ENCODE measurements at places on chromosomes 11 and 22. TPM values are rescaled to one million over a fixed set of nuclear protein-coding genes. Genes with fewer than 3 reads are reported as not detected.

DNA sequence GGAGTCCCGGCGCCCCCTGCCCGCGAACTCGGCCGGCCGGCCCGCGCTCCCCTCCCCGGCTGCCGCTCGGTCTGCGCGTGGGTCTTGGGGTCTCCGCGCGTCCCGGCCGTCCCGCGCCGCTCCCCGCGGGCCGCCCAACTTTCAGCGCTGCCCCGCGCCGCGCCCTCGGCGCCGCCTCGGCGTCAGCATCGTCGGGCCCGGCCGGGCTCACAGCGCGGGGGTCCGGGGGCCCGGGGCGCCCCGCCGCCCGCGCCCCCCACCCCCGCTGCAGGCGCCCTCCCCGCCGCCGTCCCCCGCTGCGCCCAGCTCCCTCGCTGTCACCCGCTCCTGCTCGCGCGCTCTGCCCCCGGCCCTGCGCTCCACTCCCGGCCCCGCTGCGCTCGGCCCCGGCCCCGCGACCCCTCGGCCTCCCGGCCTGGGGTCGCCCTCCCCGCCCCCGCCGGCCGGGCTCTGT lies at the start of gene KCNJ4:
Gene KCNJ4 (minus strand): TSS at position 124 of the 454 bp plus-strand sequence. CDS start 27,067 bp downstream, outside the sequence.
- DNase-seq, result no peak
- no peaks in the 10 kb centered on the region for H3K36me3 ChIP-seq
- no peak within 1 kb of the TSS for H3K27ac ChIP-seq
- peak within 1 kb of the TSS; percentile 54 for H3K4me3 ChIP-seq

- H3K4me3 ChIP-seq, result peak overlapping the region; percentile 7
- no peaks in the 10 kb centered on the region for H3K36me3 ChIP-seq
- peak overlapping the region; percentile 43 for H3K27ac ChIP-seq
- no peaks in the 10 kb centered on the region for H3K4me1 ChIP-seq
- no peaks in the 10 kb centered on the region for H3K27me3 ChIP-seq
These were observed 10.3 kb downstream of the TP53I11 start for GRCh38 chr11:44940404-44940803.

DNA sequence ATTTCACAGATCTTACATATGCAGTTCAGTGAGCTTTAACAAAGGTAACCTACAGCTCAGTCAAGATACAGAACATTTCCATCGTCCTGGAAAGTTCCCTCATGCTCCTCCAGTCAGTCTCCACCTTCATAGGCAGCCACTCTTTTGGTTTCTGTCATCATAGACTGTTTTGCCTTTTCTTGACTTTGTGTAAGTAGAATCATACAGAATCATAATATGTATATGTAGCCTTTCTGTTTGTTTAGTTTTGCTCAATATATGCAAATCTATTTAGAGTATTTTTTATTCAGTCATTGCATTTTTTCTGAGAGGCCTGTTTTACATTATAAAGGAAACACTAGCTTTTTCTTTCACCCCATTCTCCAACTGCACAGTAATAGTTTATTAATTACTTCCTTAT lies 15.0 kb upstream of the DNAJB7 start:
- H3K27me3 ChIP-seq, result no peaks in the 10 kb centered on the region
- H3K36me3 ChIP-seq, result no peaks in the 10 kb centered on the region
- no peak overlapping the region for H3K27ac ChIP-seq
- no peak overlapping the region for H3K4me3 ChIP-seq

DNA sequence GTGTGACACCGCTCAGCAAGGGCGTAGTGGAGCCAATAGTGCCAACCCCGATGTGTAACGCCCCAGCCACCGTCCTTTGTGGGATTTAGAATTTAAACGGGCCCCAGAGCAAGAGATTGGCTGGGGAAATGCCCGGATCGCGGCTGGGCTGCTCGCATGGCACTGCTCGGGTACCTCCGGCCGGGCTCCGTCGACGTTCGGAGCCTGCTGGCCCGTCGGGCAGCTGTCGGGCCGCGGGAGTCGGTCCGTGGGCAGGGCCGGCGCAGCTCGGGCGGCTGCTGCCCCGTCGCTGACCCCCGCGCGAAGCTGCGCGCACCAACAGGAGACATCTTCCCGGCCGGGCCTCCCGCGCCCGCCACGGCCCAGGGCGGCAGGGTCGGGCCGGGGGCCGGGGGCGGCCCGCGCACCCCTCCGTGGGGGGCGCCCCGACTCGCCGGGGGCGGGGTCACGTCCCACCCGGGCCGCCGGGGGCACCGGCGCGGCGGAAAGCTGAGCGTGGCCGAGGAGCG lies 1.3 kb upstream of the KDM2A start:
- no peaks in the 10 kb centered on the region for H3K36me3 ChIP-seq
- peak overlapping the region; percentile 99 for H3K27ac ChIP-seq
- no peaks in the 10 kb centered on the region for H3K4me1 ChIP-seq
- no peak for DNase-seq
- peak overlapping the region; percentile 98 for H3K4me3 ChIP-seq
- no peaks in the 10 kb centered on the region for H3K27me3 ChIP-seq

GRCh38 chr22:33397381-33397907 lies 339.3 kb upstream of the SYN3 start:
- no peak for DNase-seq
- H3K27me3 ChIP-seq, result no peaks in the 10 kb centered on the region
- no peak overlapping the region for H3K27ac ChIP-seq
- H3K36me3 ChIP-seq, result no peaks in the 10 kb centered on the region
- H3K4me1 ChIP-seq, result no peaks in the 10 kb centered on the region
- H3K4me3 ChIP-seq, result no peak overlapping the region

- no peaks in the 10 kb centered on the region for H3K27me3 ChIP-seq
- no peaks in the 10 kb centered on the region for H3K36me3 ChIP-seq
- peaks cover 28% of the 10 kb centered on the region for H3K4me1 ChIP-seq
- H3K27ac ChIP-seq, result peak overlapping the region; percentile 98
- H3K4me3 ChIP-seq, result peak overlapping the region; percentile 85
These were observed 707 bp upstream of the FTH1 start for GRCh38 chr11:61967924-61968757.

The CD248 gene
- total RNA-seq, result 69.1 TPM

- H3K4me3 ChIP-seq, result no peak overlapping the region
- DNase-seq, result no peak
- peaks cover 12% of the 10 kb centered on the region for H3K27me3 ChIP-seq
- no peak overlapping the region for H3K27ac ChIP-seq
- no peaks in the 10 kb centered on the region for H3K4me1 ChIP-seq
These were observed 138.7 kb upstream of the E2F8 start for GRCh38 chr11:19379465-19379864.

The KDM4E gene
- not detected for total RNA-seq

The OR4C46 gene
- total RNA-seq, result not detected

GRCh38 chr11:130629039-130629438 lies 180.6 kb downstream of the ADAMTS15 start:
- no peak for DNase-seq
- no peaks in the 10 kb centered on the region for H3K27me3 ChIP-seq
- no peaks in the 10 kb centered on the region for H3K36me3 ChIP-seq

The LIF gene
- total RNA-seq, result 1.4 TPM

DNA sequence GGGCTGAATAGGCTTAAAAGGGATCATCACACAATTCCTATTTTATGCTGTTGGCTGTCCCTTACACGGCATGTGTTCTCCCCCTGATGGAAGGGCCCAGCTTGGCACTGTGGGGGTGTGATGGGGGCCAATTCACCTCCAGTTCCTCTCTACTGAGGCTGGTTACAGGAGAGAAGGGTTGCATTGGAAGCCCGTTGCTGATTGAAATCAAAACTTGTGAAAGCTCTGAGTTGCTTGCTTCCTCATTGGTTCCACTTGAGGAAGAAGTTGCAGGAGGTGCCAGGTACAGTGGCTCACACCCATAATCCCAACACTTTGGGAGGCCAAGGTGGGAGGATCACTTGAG lies 13.3 kb upstream of the PRG2 start:
- H3K27me3 ChIP-seq, result no peaks in the 10 kb centered on the region
- no peak for DNase-seq
- H3K36me3 ChIP-seq, result no peaks in the 10 kb centered on the region
- H3K4me1 ChIP-seq, result no peaks in the 10 kb centered on the region
- H3K27ac ChIP-seq, result no peak overlapping the region

DNA sequence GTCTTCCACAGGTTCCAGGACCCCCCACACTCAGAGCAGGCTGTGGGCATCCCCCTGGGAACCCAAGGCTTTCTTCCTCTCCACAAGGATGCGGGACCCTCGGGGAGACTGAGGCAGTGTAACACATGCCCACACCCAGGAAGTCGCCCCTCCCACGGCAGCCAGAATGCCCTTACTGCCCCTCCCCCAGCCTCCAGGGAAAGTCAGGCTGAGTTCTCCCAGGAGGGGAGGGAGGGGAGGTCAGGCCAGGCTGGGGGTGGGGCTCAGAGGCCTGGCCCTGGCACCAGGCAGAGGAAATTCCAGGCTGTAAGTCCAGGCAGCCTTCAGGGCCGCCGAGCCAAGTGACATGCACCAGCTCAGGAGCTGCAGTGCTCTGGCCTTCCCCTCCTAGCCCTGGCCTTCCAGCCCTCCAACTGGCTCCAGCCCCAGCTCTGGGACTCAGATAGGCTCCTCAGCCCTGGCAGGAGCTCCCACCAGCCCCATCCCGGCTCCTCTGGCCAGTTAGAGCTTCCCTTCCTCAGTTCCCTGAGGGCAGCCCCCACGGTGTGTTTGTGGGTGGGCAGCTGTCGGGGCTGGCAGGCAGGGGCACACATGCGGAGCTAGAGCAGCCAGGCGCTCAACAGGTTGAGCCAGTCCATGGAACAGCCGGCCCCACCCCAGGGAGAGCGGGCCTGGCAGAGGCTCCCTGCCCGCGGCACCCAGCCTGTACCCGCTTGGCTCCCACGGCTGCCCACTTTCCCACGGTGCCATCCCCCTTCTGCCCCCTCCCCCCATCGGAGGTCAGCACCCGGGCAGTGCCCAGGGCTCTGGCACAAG lies 3.6 kb downstream of the BCL9L start:
- H3K4me3 ChIP-seq, result peak overlapping the region; percentile 92
- peak; percentile 85 for DNase-seq
- H3K27ac ChIP-seq, result peak overlapping the region; percentile 96
- H3K36me3 ChIP-seq, result no peaks in the 10 kb centered on the region
- H3K27me3 ChIP-seq, result no peaks in the 10 kb centered on the region

DNA sequence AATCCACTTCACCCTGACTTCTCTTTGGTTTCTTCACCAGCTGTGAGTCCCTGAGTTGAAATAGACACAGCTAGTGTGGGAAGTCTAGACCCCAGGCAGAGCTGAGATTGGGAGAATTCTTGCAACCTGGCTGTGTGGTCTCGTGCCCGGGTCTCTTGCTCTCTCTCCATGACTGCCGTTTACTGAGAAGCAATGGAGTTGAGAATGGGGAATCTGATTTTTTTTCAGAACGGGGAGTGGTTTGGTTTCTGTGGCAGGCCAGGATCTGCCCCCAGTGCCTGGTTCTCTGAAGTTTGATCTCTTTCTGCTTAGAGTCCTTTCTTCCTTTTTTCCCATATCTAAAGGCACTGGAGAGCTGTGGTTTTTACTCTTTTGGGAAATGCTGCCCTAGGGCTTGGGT lies 1.5 kb downstream of the SIDT2 start:
- peak overlapping the region; percentile 94 for H3K27ac ChIP-seq
- H3K4me3 ChIP-seq, result peak overlapping the region; percentile 80
- H3K27me3 ChIP-seq, result no peaks in the 10 kb centered on the region
- no peaks in the 10 kb centered on the region for H3K36me3 ChIP-seq

The OVOL1 gene
- 5.1 TPM for total RNA-seq

DNA sequence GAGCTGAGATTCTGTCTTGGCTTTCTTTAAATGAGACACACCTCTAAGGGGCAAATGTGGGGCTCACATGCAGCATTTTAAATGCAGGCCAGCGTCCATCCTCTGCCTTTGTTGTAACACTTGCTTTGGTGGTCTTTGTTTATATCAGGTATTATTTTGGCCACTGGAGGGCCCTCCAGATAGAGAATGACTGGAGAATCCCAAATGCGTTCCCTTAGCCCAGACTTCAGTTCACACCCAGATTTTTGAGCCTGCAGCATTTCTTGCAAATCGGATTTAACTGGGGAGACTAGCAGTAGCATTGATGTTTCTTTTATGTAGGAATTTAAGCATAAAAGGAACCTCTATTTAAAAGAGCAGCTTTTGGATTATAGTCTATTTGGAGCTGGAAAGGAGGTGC lies 200.2 kb upstream of the SORL1-AS1 start:
- no peaks in the 10 kb centered on the region for H3K27me3 ChIP-seq
- peaks cover 12% of the 10 kb centered on the region for H3K4me1 ChIP-seq
- no peak overlapping the region for H3K27ac ChIP-seq
- DNase-seq, result no peak
- H3K36me3 ChIP-seq, result no peaks in the 10 kb centered on the region
- no peak overlapping the region for H3K4me3 ChIP-seq

The VWA5A gene
- total RNA-seq, result 64.5 TPM

DNA sequence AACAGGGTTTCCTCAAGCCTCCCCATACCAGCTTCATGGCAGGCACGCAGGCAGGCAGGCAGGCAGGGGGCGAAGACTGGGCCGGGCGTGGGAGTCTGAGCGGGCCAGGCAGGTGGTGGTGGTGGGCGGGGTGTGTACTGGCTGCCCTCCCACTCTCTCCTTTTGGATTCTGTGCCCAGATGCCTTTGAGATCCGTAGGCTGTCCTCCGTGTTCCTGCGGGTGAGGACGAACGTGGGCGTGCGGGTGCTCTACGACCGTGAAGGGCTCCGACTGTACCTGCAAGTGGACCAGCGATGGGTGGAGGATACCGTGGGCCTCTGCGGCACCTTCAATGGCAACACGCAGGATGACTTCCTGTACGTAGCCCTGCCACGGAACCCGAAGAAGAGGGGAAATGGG lies 23.0 kb downstream of the OTOG start:
- H3K27ac ChIP-seq, result no peak overlapping the region
- DNase-seq, result peak; percentile 20
- no peak overlapping the region for H3K4me3 ChIP-seq
- H3K36me3 ChIP-seq, result no peaks in the 10 kb centered on the region

DNA sequence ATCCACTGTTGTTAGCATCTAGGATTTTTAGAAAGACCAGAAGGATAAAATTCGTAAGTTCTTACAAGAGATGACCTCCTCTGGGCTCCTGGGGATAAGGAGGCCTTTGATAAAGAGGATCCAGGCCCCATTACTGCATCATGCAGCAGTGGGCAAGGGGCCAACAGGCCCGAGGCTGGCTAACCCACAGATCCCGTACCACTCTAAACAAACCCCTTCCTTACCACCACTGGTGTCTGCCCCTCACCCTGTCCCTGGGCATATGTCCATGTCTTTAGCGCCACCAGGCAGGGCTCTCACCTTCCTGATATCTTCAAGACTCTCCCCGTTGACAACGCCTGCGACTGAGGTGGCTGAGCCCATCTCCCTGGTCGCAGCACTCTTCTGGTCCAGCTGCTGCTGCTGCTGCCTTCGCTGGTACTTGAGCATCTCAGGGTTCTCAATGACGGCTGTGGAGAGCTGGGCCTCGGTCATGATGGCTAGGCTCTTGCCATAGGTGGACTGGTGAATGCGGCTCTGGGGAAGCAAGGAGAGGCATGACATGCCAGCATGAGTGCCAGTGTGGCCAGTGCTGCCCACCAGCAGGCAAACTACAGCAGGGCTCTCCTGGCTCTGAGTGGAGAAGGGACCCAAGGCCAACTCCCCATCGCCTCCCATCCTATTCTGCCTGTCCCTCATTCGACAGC lies 46.2 kb downstream of the HIRA start:
- no peak overlapping the region for H3K4me3 ChIP-seq
- no peak overlapping the region for H3K27ac ChIP-seq
- DNase-seq, result no peak
- H3K27me3 ChIP-seq, result no peaks in the 10 kb centered on the region
- peaks cover 17% of the 10 kb centered on the region for H3K36me3 ChIP-seq

The CBLIF gene
- total RNA-seq, result not detected

- no peaks in the 10 kb centered on the region for H3K4me1 ChIP-seq
- H3K27me3 ChIP-seq, result no peaks in the 10 kb centered on the region
- no peak overlapping the region for H3K27ac ChIP-seq
- no peak overlapping the region for H3K4me3 ChIP-seq
- no peak for DNase-seq
These were observed 1163.7 kb downstream of the FAM181B start for GRCh38 chr11:81569999-81570398.

The CREB3L1 gene
- 1.6 TPM for total RNA-seq

The CLMP gene
- total RNA-seq, result 241 TPM

All from breast epithelium (tissue), 4 donors.